ENCODE measurements at places on chromosomes 7 and 10.

DNA sequence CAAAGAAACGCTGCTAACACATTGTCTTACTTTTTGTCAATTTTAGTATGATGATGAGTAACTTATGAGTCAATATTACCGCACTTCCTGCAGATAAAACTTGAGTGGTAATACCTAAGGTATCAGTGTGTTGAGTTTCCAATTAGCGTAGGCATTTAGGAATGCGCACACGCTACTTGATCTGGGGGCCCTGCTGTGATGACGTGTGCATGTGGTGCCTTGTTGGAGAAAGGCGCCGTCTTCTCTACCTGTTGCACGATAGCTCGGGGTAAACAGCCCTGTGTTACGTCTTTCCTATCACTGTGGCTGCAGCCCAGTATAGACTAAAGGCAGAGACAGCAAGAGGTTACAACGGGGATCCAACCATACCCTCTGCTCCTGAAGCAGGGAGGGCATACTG is 476.8 kb upstream of the ADARB2 start:
- DNase-seq: no peak

DNA sequence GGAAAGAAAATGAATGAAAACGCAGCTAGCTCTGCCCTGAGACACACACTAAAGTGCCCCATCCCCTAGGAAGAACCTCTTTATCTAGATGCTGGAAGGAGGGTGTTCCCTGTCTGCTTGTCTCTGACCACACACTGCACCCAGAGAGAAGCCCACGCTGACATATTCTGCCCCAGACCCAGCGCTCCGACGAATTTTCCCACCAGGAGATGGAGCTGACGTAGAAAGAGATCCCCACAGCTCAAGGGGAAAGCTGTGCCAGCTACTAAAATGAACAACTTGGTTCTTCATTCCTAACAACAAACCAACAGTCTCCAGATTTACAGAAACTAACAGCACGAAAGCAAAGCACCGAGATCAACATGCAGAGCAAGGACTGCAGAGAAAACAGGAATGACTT is 73.3 kb downstream of the KIAA1549 start:
- DNase-seq: no peak

GRCh38 chr10:33001908-33002492 is 44.0 kb upstream of the ITGB1 start:
- no peak for DNase-seq

DNA sequence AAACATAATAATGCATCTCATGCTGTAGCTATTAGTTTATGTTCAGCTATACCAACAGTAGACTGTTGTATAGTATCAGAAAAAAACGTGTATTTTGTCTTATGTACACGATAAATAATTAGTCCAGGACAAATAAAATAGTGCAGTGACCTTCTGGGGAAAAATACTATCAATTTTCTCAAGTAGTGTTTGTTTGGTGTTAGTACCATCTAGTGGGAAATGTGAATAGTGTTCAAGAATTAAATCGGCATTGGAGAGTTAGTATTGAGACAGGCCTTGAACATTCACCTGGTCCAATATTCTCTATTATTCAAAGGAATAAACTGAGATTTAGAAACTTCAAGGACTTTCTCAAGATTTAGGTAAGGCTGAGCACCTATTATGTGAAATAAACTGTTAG is 21.7 kb upstream of the OR2A5 start:
- no peak for DNase-seq

- no peak for DNase-seq
These were observed 1279.8 kb downstream of the GATA3 start for GRCh38 chr10:9334270-9334669.

DNA sequence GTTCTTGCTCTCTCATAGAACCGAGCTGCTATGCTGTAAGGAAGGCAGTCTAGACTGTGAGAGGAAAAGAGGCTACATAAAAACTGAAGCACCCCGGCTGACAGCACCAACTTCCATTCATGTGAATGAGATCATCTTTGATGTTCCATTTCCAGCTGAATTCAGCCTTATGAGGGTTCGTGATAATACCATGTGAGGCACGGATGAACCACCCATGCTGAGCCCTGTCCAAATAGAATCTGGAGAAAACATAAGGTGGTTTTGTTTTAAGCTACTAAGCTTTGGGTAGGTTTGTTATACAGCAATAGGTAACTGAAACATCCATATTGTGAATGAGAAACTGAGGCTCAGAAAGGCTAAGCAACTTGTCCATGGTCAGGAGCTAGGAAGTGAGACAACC is 6.9 kb upstream of the VAX1 start:
- no peak for DNase-seq

GRCh38 chr7:77427996-77428603 is 12.0 kb upstream of the GSAP start:
- no peak for DNase-seq

DNA sequence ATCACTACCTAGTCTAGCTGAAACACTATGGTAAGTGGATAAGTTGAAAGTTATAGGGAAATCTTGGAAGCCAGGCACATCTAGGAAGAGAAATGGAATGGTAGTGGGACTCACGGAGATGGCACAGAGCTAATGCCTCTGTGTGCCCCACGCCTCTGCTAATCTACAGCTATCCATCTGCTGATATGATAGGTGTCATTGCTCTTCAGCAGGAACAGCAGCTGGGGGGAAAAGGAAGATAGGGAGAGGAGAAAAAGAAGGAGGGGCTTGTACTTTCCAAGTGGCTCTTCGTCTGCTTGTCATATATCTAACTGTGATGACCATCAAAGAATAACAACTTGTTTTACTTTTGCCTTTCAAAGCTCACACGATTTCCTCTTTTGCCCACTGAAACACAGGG is 1199.1 kb upstream of the SORCS1 start:
- no peak for DNase-seq

DNA sequence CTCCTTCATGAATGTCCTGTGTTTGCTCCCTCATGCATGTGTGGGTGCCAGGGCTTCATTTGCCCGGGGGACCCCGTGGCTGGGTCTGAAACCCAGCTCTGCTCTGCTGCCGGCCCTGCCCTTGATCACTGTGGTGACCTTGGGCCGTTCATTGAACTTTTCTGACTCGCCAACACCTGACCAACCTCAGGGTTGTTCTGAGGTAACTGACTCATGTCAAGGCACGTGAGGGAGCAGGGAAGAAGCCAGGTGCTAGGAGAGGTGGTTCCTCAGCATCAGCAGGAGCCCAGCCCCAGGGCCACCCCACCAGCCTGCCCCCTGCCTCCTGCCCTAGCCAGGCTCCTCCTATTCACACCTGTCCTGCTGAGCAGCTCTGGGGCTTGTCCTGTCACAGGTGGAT is 47.9 kb downstream of the TBATA start:
- DNase-seq: no peak

DNA sequence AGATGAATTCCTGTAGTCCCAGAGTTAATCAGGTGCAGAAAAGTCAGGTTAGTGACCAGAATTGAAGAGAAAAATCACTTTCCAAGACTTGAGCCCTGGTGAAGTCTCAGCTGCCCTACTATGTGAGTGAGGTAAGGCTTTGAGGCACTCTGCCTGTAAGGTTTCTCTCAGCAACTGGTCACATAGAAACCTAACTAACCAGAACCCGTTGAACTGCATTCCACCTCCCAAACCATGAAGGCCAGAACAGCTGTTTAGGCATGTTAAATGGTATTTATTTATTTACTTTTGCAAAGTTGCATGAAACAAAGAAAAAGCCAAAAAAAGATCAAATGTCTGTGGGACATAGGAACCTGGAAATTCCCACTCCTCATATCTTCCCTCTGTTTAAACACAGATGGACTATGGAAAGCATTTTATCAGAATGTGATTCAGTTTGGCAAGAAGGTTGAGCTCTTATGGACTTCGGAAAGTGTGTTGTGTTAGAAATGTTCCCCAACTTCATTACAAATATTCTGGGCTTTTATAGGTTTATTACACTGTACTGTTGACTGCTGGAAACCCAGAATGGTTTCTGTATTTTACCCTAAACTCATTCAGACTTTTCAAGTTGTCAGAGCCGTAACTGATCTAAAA is 12.8 kb upstream of the GPR85 start:
- no peak for DNase-seq

- DNase-seq: no peak
These were observed 154.1 kb downstream of the PIP4K2A start for GRCh38 chr10:22560096-22560912.

DNA sequence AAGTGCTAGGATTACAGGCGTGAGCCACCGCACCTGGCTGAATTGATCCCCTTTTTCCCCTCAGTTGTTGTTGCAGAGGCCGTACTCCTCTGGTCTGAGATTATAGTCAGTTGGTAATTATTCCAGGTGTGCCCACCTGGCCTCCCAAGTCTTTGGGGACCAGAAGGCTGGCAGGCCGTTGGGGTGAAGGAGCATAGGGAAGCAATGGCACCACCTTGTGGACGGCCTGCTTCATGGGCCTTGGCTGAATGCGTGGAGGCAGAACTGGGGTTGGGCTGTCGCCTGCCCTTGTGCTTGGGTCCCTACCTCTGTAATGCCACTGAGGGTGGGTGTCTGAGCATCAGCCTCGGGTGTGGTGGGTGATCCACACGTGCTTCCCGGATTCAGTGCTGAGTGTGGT is 125.7 kb downstream of the RGS10 start:
- no peak for DNase-seq

DNA sequence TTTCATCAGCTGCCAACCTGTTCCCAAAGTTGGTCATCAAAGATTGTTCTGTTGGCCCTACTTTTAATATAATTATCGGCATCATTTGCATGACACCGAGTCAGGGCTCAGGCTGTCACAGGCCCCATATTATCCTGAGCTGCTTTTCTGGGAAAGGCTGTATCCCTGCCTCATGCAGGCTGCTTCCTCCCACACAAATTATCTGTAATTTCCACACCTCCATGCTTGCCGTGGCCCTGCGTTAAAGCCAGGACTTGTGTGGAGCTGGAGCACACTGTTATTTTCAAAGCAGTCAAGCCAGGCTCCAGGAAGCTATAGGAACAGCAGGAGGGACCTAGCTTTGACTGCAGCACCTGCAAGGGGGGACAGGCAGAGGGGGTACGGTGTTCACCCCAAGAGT is 5.4 kb upstream of the ADCYAP1R1 start:
- no peak for DNase-seq

DNA sequence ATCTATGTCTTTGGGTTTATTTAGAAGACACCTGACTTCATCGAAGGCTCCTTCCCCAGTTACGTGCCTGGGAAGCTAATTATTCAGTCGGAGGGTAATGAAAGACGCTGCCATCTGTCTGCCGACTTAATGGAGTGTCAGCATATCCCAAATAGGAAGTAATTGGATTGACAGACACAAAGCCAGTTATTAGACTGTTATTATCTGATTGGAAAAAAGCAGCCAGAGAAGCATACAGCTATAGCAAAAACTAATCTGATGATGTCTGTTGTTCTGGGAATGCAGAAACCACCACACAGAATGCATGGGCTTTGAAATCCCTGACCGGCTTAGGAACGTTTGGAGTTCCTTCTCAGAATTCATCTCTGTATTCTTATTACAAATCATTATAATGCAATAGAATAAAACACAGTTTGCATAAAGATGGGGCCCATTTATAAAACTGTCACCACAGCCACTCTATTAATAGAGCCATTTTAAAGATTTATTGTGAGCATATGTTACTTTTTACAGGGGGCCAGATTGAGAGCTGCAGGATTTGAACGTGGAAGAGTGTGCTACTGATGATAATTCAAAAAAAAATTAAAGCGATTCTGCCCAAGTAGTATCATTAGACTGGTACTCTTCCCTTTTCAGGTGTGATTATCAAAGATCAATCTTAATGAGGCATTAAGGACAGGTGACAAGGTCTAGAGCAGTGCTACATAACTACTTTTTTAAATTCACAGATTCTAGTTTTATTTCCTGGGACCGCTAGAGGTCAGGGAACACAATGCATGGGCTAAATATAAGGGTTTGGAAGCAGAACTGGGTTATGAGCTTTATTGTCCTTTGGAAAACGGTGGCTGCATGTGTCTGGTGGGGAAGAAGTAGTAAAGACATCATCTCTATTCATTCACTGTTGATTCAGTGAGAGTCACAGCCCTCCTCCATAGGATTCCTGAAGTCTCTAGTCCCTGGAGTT is 330.1 kb upstream of the LRGUK start:
- DNase-seq: no peak

DNA sequence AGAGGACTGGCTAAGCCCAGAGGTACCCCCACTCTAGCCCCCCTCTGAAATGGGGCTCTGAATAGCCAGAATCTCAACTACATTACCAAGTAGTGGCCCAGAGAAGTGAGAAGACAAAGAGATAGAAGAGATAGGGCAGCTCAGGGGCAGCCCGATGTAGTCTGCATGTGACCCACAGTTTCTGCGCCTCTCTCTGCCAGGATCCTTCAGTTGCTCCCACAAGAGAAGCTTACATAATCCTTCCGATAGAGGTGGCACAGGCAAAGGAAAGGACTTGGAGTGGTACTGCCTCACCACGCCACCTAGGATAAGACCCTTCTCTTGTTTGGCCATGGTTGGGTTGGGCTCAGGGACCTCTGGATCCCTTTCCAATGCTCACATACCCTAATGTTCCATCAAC is 5.4 kb upstream of the PDE1C start:
- no peak for DNase-seq

GRCh38 chr10:23994459-23995046 is 214.4 kb upstream of the KIAA1217 start:
- DNase-seq: no peak

DNA sequence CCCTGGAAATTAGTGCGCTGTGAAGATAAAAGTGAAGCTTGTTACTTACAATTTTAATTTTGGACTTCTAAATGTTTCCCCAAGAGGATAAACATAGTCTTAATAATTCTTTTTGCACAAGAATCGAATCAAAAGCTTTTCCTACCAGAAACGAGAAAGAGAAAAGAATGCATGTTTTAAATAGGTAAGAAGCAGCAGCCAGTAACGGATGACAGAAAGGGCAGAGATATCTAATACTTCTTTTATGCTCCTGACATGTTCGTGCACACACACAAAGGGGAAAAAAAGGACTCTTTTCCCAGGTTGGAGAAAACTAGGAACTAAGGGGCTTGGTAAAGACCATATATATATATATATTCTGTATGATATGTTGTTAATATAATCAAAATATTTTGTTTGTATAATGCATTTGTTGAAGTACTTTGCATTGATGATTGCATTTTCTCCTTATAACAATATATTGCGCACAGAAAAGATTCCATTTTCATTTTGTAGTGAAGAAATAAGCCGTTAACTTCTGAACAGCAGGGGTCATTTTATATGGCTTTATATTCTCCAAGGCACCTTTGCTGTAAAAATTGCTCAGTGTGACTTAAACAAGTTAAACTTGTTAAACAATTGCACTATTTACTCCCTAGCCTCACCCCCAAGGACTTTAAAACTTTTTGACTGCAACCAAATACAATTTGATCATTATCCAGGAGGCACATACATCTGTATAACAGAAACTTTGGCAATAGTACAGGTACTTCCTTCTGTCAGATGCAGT is 2.2 kb downstream of the PRKAR2B start:
- no peak for DNase-seq

DNA sequence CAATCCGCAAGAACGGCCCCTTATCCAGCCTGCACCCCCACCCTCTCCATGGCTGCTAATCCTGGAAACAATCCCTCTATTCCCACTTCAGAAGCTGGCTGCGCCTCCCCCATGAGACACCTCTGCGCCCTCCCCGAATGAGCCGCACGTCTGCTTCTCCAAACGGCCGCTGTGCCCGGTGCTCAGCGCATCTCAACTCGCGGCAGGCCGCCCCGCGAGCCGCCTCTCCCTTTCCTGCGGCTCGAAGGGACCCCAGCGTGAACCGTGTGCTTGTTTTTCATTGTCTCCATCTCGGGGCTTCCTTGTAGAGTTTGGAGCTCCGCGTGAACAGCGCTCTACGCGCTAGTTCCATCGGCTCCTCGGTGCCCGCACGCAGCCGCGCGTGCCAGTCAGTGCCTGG is 20.8 kb upstream of the FXYD4 start:
- DNase-seq: no peak

Data from esophagus squamous epithelium (tissue), 5 donors.